GM13977 (cell line): ENCODE measurements at places on chromosomes 1 and 21.

GRCh38 chr21:37658817-37659458, 257.3 kb downstream of the KCNJ6 start:
- DNase-seq = no peak

DNA sequence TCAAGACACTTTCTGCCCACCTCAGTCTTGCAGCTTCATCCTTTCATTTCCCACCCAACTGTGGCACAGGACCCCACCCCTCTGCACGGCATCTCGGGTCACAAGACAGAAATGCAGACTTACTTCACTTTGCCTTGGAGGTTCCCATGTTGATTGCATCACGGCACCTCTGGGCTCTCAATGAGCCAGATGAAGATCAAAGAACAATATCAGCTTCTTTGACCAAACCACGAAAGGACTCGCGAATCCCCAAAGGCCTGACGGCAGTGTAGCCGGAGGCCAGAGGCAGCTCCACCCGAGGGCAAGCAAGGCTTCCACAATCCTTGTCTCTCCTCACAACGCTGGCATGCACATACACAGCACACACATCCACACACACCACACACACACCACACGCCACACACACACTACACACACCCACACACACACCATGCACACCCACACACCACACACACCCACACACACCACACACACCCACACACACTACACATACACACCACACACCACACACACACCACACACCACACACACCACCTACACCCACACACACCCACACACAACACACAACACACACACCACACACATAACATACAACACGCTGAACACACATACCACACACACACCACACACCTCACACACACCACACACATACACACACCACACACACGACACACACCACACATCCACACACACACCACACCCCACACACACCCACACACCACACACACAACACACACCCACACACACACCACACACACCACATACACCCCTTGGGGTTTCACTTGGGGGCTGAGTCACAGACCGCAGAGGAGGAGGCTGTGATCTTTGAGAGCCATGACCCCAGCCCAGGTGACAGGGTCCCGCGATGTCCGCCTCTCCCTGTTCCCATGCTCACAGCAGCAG, 35.8 kb downstream of the UBASH3A start:
- DNase-seq = peak; percentile 54

DNA sequence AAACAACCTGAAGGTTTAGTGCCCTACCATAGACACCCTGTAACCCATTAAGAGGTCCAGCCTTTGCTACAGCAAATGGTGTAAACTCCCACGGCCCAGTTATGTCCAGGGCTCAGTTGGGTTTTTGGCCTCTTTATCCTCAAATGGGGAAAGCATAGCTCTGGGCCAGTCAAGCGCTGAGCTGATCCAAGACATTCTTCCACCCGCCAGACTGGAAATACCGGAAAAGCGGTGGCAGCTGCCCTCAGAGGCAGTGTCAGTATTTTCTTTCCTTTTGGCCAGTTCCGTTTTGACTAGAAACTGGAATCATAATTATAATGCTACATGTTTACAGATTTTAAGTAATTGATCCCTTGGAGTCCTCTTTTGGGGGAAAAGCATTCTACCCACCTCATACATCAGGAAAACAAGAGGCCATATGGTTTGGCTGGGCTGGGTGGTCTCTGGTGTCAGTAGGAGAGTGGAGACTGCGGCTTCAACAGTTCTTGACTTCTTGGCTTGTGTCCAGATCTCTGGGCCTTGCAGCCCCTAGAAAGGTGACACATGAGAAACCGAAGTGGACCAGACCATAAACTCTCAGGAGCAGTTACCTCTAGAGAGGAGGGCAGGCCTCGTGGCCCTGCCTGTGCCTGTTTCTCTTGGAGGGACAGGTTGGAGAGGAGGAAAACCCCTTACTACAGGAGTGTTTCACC, 30.2 kb upstream of the CLDN14 start:
- no peak for DNase-seq

GRCh38 chr1:88661951-88662699, 21.9 kb upstream of the PKN2 start:
- DNase-seq = no peak

GRCh38 chr1:151347523-151348246, 633 bp upstream of the RFX5 start:
- DNase-seq = no peak

GRCh38 chr1:94648225-94649007, 106.9 kb upstream of the F3 start:
- DNase-seq = no peak

DNA sequence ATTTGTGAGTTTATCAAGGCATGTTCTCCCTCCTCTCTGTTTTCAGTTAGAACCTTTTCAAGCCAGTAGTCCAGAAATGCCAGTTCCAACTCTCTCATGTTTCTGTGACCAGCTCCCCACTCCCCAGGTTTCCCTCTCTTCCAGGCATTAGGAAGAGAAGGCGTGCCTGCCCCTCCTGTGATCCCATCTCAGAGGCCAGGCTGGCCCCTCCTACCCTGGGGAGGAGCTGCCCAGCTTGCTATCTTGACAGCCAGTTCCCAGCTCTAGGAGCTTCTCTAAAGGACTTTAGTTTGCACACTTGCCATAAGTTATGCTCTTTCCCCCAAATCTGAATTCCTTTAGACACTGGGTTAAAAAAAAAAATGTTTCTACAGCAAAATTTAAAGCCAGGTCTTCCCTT, 8.9 kb downstream of the HYI start:
- no peak for DNase-seq

DNA sequence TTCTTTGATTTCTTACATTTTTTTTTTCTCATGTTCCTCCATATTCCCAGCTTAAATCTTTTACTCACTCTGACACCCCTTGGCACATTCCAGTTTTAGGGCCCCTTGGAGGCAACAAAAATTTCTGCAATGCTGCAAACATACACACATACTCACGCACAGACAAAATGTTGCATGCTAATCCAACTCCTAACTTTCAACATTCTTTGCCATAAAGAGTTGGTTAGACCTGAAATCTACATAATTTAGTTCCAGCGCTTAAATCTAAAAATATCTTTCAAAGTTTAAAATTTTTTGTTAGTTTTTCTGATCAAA, 103.9 kb downstream of the PTPN14 start:
- no peak for DNase-seq

- no peak for DNase-seq
These were observed 17.5 kb upstream of the IGFN1 start for GRCh38 chr1:201172999-201173610.
